CD8-positive, alpha-beta memory T cell (primary cell): ENCODE measurements at places on chromosomes 3 and 15.

DNA sequence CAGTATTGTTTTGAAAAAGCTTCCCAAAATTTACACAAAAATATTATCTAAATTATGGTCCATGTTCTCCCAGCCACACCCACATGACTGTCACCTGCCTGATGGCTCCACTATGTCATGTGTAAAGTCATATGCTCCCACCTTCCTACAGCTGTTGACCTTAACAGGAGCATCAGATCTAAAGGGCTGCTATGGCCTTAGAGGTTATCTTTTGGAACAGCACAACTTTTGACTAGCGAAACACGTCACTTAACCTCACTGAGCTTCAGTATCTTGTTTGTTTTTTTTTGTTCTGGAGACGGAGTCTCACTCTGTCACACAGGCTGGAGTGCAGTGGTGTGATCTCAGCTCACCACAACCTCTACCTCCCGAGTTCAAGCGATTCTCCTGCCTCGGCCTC, 64.4 kb downstream of the PRKAR2A start:
- DNase-seq = no peak

DNA sequence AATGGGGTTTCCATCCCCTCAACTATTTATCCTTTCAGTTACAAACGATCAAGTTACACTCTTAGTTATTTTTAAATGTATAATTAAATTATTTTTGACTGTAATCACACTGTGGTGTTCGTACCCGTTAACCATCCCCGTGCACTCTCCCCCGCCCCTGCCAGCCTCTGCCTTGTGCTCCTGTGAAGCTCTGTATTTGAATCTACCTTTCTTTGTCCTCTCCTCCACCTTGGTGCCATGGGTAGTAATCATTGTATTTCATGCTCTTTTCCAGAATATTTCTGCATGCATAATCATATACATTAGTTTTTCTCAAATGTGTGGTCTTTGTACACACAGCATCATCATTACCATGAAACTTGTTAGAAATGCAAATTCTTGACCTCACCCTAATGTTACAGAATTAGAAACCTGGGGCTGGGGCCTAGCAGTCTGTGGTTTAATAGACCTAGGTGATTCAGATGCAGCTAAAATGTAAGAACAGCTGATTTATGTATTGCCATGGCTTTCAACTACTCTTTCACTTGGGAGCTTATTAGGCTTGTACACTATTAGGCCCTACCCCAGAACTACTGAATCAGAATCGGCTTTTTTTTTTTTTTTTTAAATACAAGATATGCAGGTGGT, 91.5 kb downstream of the STT3B start:
- DNase-seq = no peak

DNA sequence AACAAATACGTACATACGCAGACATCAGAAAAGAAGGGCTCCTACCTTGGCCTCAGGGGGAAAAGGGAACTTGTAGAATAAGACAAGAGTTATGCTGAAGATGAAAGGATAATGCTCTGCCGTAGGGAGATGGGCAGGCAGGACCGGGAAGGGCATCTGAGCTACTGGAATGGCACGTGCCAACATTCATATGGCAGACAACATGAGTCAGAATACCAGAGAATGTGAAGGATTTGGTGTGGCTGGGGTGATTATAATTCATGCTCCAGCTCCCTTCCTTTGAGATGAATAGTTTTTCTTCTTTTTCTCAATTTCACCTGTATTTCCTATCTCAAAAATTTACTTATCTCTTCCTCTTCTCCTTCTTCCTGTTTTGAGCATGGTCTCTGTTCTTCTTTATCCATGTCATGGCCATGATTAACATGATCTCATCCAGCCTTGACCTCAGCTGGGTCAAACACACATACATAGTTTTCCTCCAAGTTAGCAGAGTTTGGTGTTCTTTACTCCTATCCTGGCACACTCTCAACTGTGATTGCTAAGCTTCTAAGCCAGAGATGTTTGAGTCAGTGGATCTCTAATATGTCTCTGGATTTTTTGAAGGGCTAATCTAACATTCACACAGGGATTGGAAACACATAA, 507.0 kb downstream of the FOXP1 start:
- DNase-seq = no peak

DNA sequence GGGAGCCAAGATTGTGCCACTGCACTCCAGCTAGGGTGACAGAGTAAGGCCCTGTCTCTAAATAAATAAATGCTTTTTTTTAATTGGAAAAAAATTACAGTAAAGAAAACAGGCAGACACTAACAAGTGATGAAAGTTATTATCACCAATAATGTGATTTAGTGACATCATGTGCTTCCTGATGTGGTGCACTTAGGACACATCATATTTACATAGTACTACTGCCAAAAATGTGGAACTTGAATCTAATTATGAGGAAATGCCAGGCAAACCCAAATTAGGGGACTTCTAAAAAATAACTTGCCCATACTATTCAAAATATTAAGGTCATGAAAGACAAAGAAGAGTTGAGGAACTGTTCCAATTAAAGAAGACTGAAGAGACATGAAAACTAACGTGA, 30.8 kb downstream of the MAP4 start:
- no peak for DNase-seq

- no peak for DNase-seq
Measured at GRCh38 chr15:78358102-78358870, 18.1 kb downstream of the CRABP1 start.

GRCh38 chr15:48592221-48592731, 53.2 kb downstream of the FBN1 start:
- no peak for DNase-seq

- no peak for DNase-seq
Measured at GRCh38 chr3:38124324-38125122, 12.4 kb downstream of the ACAA1 start.

DNA sequence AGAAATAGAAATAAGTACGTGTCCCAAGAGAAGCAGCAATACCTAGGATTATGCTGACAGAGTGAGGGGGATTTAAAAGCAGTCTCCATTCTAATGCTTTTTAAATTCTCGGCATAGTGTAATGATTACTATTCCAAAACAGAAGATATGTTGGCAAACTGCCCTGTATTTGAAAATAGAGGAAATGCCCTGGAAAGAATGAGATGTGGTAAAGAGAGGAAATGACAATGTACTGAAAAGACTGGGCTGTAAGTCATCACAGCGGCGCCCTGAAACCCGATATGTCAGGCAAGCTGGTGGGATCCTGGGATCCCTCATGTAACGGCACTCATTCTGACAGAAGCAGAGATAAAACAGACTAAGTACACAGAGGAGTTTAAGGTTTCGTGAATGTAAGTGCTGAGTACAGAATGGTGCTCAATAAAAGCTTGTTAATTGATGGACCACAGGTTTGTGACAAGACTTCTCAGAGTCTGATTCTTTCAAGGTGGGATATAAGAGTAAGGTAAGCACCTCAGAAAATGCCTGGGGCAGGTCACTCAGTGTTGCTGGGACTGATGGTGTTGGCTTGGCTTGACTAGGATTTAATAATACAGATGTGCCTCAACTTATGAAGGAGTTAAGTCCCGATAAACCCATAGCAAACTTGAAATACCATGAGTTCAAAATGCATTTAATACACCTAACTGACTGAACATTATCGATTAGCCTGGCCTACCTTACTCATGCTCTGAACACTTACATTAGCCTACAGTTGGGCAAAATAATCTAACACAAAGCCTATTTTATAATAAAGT, 91.4 kb downstream of the NFKBIZ start:
- no peak for DNase-seq

DNA sequence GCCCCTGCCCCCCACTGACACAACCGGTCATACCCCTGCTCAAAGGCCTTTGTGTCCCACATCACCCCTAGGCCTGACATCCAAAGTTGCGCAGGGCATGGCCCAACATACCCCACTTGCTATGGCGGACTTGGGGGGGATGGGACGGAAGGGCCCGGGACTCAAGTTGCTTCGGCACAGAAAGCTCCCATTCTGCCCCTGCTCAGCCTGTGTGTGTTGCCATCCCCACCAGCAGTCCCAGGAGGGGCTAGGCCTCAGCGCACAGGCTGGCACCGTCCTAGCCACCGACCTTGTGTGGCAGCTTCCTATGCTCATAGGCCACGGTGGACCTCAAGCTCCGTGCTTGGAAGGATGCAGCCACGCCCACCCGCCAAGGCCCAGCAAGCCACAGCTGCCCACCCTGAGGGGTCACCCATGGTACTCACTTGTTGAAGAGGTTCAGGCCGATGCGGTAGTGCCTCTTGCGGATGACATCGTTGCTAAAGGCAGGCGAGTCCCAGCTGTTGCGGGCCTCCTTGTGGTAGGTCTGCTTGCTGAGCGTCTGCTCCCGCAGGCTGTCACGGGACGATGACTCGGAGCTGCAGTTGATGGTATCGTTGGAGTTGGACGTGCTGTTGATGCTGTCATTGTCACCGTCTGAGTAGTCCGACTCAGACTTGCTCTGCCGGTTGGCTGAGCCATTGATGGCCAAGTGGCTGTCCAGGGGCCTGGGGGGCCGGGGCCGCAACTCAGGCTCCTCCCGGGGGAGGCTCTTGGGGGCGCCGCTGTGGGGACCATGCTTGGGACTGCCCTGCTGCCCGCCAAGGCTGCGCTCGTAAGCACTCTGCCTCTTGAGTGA, 93.9 kb upstream of the RPL32 start:
- DNase-seq = no peak

GRCh38 chr3:156093964-156094363, 26.4 kb upstream of the KCNAB1 start:
- DNase-seq = no peak

- no peak for DNase-seq
Measured at GRCh38 chr3:28940530-28940929, 340.3 kb upstream of the RBMS3 start.
